ENCODE measurements at places on chromosomes 16 and 17.

DNA sequence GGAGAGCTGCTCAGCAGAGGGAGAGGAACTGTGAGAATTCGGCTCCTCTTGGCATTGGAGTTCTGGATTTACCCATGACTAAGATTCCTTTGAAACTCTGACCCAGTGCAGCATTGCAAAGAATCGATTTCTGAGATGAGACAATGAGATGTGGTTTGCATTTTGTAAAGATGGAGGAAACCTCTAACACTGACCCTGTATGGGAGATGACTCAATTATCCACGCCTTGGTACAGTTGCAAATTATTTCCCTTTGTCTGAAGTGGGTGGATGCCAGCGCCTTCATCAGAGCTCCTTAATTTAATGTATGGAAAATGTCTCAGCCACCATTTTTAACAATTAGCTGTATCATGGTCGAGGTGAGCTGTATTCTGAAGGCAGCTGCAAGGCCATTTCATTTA, 53.4 kb downstream of the NUP93 start:
- no peak for DNase-seq

- no peak for DNase-seq
These were observed 56.4 kb downstream of the LITAF start for GRCh38 chr16:11530171-11530940.

DNA sequence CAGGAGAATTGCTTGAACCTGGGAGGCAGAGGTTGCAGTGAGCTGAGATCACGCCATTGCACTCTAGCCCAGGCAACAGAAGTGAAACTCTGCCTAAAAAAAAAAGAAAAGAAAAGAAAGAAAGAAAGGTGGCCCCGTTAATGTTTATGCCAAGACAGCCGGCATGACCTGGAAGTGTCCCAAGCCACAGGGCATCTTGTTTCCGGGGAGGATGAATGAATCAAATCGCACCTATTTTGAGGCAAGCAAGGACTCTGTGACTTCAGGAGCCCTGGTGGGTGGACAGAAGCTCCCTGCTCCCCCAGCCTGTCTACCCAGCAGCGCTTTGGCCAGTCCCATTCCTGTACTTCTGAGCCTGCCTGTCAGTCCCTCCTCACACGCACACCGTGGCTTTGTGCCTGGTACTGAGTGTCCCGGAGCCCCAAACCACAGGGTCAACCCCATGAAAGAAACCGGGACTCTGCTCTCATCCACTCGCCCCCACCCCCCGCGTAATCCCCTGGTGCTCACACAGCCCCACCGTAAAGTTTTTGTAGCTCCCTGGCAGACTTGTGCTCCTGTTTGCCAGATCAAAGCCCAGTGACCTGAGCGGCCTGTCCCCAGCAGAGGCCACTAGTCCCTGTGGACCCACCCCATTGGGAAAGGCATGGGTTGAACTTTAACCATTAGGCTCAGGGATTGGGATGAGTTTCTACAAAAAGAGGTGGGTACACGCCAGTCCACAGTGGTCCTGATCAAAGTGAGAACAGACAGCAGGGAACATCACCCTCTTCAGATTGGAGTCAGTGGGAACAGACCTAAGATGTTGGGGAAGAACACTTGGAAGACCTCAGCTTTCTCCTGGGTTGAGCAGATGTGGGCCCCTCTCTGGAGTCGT, 19.3 kb downstream of the CD2BP2 start:
- DNase-seq: no peak

- DNase-seq: no peak
These were observed 826 bp upstream of the GSE1 start for GRCh38 chr16:85612191-85612800.
